CD4-positive, CD25-positive, alpha-beta regulatory T cell (primary cell): ENCODE measurements at places on chromosomes 3 and 15.

GRCh38 chr3:127462111-127462655 lies 128.3 kb downstream of the TPRA1 start:
- no peak for DNase-seq

GRCh38 chr15:31125061-31125460 lies 23.5 kb upstream of the TRPM1 start:
- DNase-seq, result no peak

DNA sequence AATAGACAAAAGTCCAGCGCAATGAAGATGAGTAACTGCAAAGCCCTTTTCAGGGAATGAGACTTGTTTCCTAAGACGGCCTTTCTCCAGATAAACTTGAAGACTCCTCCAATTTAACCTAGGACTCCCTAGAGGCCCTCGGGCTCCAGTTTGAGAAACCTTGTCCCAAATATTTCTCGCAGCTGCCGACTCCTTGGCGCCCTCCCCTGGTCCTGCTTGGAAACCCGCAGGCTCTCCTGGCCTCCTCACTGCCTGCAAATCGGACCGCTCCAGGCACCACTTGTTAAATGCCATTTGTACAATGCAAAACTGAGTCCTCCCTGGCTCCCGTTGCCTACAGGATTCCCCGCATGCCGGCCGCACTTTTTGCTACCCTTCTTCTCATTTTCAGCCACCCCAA lies 36.8 kb downstream of the MUC4 start:
- DNase-seq, result no peak

DNA sequence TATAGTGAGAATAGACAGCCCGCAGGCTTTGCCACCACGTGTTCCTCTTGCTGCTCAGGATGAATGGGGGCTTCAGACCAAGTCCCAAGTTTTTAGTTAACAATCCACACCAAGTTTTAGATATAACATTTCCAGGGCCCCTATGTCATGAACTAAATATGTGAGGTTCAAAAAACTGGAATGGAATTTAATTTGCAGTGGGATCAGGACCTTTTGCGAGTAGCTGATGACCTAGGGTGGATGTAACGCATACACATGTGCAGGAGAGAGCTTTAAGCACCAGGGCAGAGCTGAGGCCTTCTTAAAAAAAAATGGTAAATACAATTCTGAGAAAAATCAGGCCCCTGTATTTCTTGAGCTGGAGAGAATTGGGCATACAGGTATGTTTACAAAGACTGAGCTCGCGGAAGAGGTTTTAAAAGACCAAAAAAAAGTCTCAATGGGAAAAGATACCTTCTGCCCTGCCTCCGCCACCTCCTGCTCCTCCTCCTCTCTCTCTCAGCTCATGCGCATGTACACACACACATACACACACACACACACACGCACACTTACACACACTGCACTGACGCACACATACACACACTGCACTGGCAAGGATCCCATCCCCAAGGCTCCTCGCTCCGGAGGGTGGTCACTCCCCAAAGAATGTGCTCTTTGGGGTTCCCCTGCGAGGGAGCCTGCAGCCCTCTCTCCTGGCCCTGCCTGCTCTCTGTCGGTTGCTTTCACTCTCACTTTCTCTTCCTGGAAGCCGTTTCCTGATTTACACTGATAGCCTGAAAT lies 48.2 kb upstream of the IGF1R start:
- no peak for DNase-seq

GRCh38 chr15:56814429-56814828 lies 81.1 kb upstream of the ZNF280D start:
- no peak for DNase-seq

DNA sequence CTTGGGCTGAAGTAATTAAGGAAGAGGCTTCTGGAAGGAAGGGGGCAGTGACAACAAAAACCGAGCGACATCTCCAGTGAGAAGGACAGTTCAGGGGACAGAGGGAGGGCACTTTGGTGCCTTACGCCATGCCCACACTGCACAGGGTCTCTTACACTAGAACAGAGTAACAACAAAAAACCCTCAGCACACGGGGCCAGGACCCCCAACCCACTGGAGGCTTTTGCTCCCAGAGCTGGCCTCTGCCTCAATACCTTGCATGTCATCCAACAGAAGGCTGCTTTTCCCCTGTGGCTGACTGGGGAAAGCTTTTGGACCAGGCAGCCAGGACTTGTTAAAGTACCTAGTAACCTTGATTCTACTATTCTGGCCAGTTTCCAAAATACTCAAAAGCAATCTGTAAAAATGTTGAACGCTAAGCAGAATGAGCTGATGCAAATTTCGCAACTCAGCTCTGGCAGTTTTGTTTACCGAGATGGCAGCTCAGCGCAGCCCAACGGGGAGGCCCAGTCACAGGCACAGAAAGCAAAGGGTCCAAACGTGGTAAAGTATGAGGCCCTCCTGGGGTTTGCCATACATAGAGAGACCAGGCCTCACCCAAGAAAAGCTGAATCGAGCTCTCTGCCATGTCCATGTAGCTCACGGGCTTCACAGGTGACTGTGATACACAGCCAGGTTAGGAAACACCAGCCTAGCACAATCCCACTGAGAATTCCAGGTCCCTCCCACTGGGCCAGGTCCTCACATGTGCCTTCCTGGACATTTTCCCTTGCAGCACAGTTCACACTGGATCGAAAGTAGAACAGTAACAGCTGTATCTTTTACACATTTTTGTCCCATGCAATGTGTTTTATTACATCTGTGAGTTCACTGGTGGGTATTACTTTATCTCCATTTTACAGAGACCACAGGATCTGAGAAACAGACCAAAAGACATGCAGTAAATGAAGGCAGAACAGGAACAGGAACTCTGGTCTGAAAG lies 6.0 kb downstream of the CHCHD4 start:
- no peak for DNase-seq
